Stimulated activated CD8-positive, alpha-beta memory T cell treated with anti-CD3 and anti-CD28 coated beads, Interleukin-12 subunit alpha, Interleukin-12 subunit beta, amount 100 ng/mL, for 1 hour (primary cell): ENCODE measurements at places on chromosomes 16 and 17.

DNA sequence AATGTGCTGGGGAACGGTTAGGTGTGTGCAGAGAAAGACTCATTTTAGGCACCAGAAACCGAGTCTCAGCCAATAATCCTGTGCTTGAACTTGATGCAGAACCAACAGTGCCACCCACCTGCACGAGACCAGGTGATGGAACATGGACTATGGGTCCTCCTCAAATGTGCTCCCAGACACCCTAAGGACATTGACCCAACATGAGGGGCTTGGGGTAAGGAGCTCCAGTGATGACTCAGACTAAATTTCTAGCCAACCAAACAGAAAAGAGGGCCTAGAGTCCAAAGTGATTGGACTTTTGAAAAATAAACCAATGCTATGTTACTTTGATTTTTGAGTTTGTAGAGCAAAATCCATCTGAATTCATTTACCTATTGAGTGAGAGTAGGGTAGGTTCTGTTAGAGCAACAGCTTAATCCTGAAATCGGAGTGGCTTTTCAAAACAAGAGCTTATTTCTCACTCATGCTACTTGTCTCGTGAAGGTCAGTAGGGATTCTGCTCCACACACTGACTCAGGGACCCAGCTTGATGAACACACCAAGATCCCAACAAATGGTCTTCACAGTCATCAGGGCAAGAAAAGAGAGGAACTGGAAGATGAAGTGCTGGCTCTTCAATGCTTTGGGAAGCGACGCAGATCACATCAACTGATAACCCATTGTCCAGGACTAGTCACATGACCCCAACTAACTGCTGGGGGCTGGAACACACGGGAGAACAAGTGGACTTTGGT lies 21.8 kb downstream of the FAM20A start:
- DNase-seq: no peak

DNA sequence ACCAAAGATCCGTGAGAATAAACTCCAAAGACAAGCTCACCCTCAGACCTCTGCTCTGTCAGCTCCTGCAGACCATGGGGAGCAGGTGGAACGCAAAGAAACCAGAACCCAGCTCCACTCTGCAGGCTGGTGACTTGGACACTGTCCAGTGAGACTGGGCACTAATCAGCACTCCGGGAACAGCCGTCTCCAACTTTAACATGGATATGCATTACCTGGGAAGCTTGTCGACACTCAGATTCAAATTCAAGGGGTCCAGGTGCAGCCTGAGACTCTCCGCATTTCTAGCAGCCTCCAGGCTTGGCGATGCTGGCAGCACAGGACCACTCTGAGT lies 9.1 kb downstream of the SLX4 start:
- no peak for DNase-seq

DNA sequence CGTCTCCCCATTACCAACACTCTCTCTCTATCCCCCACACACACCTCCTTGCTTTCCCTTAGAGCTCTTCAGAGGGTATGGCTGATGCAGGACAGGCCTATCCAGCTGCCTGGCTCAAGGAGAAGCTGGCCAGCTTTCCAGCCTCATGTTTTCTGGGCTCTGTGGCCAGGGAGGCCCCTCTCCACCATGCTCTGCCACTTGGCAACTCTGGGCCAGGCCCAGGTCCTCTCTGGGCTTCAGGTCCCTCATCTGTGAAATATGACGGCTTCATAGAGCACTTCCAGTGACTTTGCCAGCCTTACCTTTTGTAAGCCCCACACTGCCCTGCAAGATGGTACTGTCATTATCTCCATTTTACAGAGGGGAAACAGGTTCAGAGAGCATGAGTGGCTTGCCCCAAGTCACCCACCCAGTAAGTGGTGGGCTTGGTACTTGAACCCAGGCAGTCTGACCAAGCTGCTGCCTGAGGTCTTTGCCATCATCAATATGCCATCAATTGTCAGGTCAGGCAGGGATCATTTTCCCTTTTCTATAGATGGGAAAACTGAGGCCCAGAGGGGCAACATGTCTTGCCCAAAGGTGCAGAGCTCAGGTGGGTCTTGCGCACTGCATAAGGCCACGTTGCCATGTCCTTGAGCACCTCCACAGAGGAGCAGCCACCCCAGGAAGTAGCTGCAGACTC lies 548 bp upstream of the ADGRG5 start:
- no peak for DNase-seq

DNA sequence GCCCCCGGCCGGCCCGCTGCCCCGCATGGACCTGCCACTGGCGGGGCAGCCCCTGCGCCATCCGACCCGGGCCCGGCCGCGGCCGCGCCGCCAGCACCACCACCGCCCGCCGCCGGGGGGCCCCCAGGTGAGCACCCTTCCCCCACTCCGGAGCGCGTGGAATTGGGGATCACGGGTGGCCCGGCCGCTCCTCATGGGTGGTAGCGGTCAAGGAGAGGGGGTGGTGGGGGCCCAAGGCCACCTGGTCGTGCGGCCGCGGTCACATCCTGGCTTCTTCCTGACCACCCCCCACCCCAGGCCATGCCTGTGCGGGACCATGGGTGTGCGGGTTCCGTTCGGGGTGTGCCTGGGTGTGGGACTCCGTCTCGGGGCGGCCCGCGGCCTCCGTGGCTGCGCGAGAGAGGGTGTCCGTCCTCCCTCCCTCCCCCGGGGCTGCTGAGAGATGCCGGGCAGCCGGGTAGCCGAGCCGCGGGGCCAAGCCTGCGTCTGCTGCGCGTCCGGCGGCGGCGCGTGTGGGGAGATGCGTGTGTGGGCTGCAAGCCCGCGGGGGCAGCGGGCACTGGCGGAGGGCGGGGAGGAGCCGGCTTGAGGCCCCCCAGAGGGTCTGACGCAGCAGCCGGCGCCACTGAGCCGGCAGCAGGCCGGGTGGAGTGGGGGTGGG lies 6.8 kb downstream of the ACD start:
- DNase-seq: no peak

GRCh38 chr17:19020016-19020415 lies 15.5 kb upstream of the FAM83G start:
- no peak for DNase-seq

DNA sequence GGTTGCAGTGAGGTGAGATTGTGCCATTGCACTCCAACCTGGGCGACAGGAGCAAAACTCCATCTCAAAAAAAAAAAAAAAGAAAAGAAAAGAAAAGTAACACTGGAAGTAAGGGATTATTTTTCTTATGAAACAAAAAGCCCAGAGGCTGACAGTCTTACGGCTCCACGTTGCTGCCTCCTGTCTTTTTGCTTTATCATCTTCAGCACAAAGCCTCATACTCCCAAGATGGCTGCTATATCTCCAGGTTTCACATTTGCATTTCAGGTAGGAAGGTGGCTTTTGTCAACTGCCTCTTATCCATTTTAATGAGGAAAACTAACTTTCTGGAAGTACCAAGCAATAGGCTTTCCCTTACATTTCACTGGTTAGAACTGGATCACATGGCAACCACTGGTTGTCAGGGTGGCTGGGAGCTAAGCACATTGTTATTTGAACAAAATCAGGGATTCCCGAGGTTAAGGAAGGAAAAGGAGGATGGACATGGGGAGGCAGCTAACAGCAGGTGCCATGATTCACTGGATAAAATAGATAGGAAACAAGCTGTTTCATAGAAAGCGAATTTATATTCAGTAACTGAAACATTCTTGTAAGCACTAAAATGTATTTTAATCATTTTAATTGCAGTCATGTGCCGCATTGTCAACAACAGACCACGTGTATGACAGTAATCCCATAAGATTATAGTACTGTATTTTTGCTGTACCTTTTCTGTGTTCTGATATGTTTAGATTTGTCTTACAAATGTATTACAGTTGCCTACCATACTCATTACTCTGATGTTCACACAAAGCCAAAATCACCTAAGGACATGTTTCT lies 58.6 kb downstream of the KSR1 start:
- no peak for DNase-seq

GRCh38 chr16:15966836-15967546 lies 17.6 kb downstream of the ABCC1 start:
- no peak for DNase-seq

DNA sequence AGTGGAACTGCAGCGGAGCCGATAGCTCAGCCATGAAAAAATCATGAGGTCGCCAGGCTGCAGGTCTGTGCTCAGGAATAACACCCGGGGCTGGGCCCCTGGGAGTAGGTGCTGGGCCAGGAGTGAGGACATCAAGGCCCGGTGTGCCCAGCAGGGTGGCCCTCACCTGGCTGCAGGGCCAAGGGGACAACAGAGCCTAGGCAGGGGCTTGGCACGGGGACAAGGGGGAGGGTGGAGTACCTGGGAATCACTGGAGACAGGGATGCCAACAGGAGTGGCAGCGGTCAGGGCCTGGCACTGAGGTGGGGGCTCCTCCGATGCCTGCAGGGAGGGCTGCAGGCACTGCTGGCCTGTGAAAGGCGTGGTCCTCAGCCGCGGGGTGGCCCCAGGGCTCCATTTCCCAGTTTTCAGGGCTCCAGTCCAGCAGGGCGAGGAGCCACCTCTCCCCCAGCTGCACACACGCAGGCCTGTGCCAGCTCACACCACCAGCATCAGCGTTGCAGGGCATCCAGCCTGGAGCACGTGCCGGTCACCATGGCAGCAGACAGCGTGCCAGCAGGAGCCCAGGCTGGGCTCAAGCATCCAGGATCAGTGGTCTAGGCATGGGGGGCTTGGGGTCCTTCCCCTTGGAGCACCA lies 4.7 kb upstream of the FSCN2 start:
- no peak for DNase-seq

DNA sequence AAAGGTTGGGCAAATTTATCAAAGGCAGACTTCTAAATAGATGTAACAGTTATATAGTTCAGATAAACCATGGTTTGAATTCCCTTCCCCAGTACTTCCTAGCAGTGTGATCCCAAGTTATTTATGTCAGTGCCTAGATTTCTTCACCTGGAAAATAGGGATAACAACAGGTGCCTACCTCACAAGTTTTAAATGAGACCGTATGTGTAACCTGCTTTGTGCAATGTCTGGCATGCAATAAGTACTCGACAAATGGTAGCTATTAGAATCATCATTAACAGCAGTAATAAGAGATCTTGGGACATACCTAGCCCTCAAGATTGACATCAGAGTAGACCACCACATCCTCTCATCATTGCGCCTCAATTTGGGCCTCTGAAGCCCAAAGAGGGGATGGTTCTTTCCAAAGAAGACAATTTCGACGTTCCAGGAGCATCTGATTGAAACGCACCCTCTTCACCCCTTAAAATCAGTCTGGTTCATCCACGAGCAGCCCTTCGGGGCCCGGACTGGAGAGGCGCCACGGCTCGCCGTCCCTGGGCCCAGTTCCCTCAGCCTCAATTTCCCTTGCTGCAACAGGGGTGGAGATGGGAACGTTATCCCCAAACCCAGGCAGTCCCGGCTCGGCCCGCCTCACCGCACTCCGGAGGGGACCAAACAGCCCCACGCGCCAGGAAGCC lies 541 bp downstream of the ACACA start:
- no peak for DNase-seq

- DNase-seq: no peak
Observed at GRCh38 chr17:52106072-52106471, 52.4 kb downstream of the CA10 start.

DNA sequence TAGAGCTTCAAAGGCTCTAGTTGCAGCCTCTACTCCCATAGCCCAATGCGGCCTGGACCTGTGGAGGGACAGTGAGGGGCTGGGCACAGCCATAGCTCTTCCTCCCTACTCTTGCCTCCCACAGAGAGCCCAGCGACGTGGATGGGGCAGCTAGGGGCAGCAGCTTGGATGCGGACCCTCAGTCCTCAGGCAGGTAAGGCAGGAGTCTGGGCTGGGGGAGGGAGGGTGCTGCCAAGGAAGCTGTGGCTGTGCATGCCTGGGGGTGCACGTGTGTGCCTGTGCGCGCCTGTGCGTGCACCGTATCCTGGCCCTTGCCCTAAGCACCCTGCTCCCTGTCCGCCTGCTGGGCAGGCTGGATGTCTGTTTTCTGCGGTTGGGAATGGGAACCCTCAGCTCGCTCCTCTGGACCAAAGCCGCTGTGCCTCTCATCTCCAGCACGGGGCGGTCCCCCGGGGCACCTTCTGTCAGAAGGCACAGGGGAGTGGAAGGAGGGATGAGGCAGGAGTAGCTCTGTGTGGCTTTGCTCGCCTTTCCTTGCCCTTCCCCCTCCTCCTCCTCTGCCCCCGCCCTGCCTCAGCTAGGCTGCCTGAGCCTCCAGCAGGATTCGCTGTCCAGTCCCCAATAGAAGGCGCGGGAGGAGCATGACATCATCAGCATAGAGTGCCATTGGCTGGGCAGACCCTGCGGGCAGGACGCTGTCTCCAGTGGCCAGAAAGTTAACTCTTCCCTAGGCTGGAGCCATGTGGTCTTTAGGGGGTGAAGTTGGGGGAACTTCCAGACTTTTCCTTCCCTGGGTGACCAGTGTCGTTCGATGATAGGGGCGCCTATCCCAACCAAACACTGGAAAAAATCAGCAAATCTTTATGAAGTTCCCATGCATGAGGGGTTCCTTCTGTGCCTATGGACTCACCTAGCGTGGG lies 797 bp downstream of the PRCD start:
- no peak for DNase-seq

- DNase-seq: no peak
Observed at GRCh38 chr17:31807846-31808245, 51.2 kb downstream of the COPRS start.

DNA sequence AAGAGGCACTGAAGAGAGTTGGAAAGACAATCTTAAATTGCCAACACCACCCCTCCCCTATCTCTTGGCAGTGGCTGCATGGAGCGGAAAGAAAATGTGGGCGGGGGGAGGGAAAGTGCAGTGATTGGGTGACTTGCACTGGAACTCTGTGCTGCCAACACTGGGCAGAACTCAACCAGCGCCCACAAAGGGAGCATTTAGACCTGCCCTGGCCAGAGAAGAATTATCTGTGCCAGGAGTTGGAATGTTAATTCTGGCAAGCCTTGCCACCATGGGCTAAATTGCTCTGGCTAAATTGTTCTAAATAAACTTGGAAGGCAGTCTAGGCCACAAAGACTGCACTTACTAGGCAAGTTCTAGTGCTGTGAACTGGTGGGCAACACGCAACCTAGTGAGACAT lies 6.5 kb upstream of the CCL13 start:
- no peak for DNase-seq

- DNase-seq: no peak
Observed at GRCh38 chr17:78555746-78556401, 21.3 kb downstream of the DNAH17 start.

DNA sequence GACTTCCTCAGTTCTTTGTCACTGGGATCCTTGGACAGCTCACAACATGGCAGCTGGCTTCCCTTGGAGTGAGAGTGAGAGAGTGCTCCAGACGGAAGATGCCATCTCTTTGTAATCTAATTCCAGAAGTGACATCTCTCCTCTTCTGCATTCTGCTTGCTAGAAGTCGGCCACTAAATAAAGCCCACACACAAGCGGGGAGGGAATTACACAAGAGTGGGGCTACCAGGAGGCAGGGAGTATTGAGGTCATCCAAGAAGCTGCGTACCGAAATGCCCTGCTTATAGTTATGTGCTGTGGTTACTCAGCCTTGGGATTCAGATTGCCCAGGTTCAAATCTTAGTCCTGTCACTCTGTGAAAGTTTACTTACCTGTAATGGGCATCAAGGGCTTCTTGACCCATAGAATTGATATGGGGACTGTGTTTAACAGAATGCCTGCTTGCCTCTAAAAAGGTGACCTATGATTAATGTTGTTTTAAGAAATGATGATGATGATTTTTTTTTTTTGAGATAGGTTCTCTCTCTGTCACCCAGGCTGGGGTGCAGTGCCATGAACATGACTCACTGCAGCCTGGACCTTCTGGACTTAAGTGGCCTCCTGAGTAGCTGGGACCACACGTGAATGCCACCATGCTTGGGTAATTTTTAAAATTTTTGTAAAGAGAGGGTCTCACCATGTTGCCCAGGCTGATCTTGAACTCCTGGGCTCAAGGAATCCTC lies 120.9 kb upstream of the HS3ST2 start:
- no peak for DNase-seq
